ENCODE measurements at places on chromosomes 4 and X.
A peak's percentile ranks its signal among the peaks of the same experiment; 100 is the strongest.

DNA sequence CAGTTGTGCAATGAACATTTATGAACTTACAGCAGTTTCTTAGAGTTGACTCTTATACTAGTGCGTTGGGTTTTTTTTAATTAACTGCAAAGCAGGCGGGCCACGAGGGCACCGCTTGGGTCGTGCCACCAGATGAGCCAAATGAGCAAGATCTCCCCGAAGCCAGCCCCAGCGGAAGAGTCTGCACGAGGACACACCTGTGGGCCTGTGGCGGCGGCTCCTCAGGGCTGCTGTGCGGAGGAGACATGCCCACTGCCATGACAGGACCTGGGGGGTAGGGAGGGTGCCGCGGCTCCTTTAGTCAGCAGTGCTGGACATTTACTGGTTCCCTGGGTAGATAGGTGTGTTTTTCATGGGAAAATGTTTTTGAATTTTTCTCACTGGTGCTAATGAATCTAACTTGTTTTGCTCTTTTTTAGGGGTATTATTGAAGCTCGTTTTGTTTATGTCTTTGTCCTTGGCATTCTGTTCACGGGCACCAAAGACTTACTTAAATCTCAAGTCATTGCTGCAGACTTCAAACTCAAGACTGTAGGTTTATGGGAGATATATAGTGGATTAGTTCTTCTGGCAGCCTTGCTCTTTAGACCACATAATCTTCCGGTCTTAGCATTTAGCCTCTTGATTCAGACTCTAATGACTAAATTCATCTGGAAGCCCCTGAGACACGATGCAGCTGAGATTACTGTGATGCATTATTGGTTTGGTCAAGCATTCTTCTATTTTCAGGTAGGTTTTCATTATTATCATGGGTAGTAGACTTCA lies 31.2 kb downstream of the PIGG start:
- no peak for DNase-seq

GRCh38 chrX:55695227-55696018 lies 22.1 kb upstream of the RRAGB start:
- no peak for DNase-seq

DNA sequence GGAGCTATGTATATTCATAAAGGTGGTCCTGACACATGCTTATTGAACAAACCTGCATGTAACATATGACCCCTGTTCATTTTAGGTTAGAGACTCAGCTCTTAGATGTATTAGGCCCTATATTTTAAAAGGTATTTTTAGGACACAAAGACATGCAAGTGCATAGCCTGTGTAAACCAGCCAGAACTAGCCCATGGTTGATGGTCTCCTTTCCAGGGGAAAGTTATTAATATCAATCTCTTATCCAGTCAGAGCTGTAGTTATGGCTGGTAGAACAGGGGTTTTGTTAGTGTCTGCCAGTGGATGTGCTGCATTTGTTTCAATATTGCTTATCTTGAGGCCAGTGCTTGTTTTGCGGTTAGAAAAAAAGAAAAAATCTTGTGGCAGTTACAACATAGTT lies 488.6 kb downstream of the KCTD8 start:
- DNase-seq = no peak

- DNase-seq = peak; percentile 8
Measured at GRCh38 chr4:185096032-185096653, 46.9 kb upstream of the SLC25A4 start.

- no peak for DNase-seq
Measured at GRCh38 chr4:90001023-90001422, 106.4 kb downstream of the MMRN1 start.

DNA sequence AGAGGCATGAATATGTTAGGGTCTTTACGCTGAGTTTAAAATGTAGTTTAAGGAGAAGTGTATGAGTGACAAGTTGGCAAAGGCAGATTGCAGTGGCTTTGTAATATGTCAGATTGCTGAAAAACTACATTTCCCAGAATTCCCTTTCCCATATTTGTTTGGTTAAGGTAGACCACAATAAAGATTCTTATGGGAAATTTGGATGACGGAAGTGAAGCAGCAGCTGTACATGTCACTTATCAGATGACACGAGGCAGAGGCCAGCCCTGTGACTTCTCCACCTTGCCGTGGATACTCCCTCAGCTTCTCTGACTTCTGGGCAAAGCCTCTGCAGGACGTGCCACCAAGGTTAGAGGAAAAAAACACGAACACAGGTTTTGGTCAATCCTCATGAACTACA lies 229.7 kb upstream of the DKK2 start:
- no peak for DNase-seq

Measured in NCI-H2227 treated with DMSO at 0.1 percent for 48 hours (cell line).